ENCODE measurements at places on chromosomes 5 and 9.

- no peak for DNase-seq
Observed at GRCh38 chr5:154088801-154089200, 50.0 kb downstream of the MFAP3 start.

DNA sequence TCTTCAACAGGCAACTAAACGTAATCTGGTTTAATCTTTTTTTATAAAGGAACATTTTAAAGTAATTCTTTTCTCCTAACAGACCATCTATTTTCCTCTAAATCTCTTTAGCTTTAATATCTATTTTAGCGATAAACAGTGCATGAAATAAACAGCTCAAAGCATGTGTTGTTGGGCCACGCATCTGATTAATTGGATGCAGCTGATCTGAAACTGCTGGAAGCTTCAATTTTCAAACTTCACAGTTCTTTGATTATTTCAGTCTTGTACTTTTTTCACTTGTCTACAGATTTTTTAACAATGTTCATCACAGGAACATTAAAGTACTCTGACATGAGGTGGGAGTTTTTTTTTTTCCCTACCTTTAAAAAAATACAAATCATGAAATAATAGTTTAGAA lies 443.6 kb downstream of the HCN1 start:
- DNase-seq: no peak

DNA sequence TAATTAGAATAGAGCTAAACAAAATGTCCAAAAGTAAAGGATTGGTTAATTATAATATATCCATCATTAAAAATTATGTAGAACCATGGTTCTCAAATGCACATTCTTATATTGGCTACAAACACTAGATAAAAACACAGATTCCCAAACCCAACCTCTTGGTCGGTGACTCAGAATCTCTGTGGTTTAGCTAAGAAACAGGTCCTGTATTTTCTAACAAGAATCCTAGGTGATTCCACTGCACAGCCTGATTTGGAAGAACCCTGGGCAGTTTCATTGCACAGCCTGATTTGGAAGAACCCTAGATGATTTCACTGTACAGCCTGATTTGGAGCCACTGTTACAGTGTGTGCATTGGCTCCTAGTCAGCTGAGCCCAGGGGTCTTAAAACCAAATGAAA lies 67.9 kb downstream of the KIAA1958 start:
- no peak for DNase-seq

GRCh38 chr9:98002808-98003207 lies 19.7 kb downstream of the ANP32B start:
- DNase-seq: no peak

DNA sequence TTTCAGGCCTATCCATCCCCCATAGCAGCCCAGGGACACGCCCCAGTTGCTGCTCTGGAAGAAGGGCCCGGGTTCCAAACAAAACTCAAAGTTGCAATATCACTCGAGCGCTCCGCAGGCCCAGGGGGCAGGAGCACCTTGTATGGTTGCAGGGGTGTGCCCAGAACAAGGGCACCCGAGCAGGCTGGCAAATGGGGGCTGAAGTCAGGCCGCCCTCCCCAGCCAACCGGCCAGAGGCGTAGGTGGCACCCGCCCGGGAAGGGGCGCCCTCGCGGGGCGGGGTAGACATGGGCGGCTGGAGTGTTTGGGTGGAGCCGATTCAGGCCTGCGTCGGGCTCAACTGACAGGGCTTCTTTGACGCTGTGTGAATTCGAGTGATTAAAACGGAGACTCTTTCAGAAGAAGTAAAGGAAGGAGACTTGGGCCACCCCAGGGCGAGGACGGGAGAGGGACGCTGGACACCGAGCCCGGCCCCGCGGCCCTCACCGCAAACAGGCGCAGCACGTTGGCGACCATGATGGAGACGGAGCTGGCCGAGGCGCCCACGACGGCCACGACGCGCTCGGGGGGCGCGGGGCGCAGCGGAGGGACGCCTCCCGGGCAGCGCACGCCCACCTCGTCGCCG lies 1.1 kb downstream of the GRM6 start:
- no peak for DNase-seq

DNA sequence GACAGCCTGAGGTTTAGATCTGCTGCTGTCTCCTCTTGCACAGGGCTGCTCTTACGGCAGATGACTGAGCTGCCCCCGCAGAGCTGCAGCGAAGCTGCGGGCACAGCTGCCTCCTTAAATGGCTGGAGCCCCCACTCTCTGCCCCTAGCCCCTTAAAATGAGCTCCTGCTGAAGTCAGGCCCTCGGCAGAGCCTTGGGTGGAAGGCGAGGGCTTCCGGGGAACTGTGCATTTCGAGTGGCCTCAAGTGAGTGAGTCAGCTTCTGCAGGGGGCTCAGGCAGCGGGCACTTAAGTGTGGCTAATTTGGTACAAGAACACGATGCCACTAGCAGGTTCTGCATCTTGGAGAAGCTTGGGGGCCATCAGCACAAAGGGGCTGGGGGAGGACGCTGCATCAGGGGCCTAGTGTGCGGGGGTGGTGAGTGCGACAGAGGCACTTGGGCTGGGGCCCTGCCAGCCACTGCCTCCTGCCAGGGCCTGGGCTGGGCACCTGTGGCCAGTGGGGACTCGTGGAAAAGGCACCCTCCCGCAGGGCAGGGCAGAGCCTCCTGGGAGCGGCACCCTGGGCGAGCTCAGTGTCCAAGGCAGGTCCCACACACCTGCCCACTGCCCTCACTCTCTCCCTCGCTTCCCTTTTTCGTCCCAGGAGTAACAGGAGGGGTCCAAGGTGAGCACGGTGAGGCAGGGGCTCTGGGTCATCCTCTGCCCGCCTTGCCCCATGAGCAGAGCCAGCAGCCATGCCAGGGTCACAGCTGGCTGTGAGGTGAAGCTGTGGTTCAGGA lies 28.8 kb upstream of the RNU6ATAC start:
- DNase-seq: no peak

DNA sequence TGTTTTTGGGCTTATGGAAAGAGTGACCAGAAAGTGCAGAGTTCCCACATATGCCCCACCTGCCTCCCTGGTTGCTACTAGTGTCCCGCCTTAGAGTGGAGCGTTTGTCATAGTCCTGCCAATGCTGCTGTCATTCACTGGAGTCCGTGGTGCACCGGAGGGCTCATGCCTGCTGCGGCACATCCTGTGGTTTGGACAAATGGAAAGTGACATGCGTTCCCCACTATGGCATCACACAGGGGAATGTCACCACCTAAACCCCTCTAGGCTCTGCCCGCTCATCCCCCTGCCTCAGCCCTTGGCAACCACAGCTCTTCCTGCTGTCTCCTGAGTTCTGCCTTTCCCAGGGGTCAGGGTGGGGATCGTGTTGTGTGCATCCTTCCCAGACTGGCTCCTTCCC lies 29.2 kb downstream of the IRX4 start:
- no peak for DNase-seq
